ENCODE measurements at places on chromosomes 12 and 14. TPM values are rescaled to one million over a fixed set of nuclear protein-coding genes. Genes with fewer than 3 reads are reported as not detected.

DNA sequence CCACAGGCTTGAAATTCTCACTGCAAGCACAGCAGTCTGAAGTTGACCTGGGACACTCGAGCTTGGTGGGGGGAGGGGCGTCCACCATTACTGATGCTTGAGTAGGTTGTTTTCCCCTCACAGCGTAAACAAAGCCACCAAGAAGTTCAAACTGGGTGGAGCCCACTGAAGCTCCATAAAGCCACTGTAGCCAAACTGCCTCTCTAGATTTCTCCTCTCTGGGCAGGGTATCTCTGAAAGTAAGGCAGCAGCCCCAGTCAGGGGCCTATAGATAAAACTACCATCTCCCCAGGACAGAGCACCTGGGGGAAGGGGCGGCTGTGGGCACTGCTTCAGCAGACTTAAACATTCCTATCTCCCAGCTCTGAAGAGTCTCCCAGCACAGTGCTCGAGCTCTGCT is 31.7 kb upstream of the ST8SIA1 start:
- DNase-seq = no peak

DNA sequence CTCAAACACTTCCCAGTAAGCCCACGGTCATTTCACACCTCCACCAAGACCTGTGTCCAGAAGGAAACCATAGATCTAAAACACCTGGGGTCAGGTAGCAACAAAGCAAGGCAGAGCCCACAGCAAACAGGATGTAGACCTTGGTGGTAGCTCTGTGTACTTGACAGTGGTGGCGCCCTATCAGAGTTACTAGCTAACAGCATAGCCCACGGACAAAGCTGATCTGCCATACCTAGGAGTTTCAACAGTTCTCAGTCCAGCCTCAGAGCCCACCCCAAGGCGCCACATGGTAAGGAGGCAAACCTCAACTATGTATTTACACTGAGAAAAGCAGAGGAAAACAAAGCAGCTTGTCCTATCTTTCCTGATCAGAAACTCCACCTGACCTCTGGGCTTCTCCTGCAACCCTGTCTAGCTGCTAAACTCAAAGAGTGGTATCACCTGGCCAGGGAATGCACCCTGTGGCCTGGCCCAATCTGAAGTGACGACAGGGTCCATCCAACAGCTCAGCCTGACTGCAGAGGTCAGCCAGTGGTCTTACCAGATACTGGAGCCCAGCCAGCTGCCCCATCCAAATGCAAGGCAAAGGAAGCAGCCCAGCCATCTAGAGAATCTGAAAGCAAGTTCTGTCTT is 46.3 kb downstream of the STON2 start:
- no peak for DNase-seq

DNA sequence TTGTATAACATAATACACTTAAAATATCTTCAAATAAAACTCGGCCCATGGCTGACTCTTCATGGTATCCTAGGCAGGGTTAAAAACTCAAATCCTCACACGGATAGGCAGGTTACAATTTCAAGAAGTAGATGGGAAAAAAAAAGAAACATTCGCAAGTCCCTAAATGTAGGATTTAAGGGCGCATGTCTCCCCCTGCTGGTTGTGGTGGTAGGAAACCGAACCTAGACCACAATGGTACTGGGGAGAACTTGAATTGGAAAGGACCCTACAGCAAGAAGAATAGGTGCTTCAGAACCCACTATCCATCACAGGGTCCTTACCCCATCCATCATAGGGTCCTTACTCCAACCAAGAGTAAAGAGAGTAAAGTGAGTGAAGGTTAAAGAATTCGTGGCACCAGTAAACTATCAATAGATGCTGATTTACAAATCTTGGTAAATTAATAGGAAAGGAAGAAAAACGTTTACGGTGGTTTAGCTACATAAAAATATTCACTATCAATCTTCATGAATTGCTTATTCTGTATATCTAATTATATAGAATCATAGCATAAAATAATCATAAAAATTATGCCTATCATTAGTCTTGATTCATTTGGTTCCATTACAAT is 3.3 kb upstream of the CIPC start:
- peak; percentile 90 for DNase-seq

GRCh38 chr12:120775862-120776552 is 50.4 kb downstream of the ACADS start:
- DNase-seq = no peak

DNA sequence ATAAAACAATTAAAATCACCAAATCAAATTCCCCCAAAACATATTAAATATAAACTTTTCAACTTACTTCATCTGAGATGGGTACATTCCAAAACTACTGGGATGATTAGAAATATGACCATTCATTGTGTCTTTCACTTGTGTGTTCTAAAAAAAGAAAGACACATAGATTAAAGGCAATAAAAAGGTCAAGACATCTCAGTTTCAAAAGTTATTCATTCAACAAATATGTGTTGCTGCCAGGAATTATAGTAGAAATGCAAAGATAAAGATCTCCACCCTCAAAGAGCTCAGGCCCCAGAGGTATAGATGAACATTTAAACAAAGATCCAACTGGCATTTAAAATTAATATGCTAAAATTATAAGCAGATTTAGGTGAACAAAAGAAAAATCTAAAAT is 106.4 kb downstream of the EPS8 start:
- no peak for DNase-seq

GRCh38 chr12:43760396-43760795 is 1.6 kb downstream of the IRAK4 start:
- no peak for DNase-seq

GRCh38 chr14:32984241-32984930 is 45.7 kb downstream of the NPAS3 start:
- DNase-seq = no peak

DNA sequence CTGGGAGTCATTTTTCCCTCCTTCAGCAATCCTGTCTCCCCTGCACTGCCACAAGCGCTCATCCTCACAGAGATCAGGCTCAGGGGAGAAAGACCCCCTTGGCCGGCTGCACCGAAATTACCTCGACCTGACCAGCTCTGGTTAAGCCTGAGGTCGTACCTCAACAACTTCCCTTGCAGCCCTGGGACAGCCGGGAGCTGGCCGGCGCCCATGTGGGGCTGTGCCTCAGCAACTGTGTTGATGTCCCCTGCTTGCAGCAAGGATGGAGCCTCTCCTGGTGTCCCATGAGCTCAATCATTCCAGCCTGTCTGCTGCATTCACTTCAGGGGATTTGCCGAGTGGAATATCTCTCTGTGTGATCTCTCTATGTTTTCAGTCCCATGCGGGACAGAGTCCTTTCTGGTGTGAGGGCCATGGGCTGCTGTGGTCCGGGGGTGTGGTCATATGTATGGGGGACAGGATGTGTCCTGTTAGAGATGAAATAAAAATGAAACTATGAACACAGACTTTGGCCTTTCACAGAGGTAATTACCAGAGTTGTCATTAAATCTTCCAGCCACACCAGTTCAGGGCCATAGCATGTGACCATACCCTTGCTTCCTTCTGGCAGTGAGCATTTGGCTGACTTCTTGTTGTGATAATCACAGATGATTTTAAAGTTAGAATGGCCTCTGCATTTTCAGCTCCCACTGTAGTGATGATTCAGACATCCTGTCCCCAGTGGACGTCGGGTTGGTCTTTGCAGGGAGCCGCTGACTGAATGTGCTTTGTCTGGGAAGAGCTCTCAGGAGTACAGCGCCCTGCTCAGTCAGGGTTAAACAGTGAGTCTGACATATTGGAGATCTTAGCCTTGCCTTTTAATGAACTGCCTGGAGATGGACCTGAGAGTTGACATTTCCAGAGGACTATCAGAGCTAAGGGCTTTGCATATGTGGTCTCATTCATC is 405.9 kb downstream of the AACS start:
- no peak for DNase-seq

- DNase-seq = no peak
Observed at GRCh38 chr12:127150956-127151355, 1116.0 kb upstream of the TMEM132C start.

DNA sequence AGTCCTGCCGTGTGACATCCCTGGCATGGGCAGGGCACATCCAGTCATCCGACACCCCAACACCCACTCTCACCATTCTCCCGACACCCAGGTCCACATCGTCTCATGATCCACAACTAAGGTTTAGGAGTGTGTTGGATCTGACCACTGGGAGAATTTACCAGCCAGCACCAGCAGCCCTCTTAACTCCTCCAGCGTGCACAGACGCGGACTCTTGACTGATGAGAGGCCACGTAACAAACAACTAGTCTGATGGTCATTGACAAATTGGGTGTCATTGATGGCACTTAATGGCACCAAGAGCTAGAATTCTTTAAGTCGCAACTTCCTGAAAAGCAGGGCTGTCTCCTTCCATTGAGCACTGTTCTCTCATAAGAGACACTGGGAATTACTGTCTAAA is 203.0 kb upstream of the SFSWAP start:
- DNase-seq = no peak

DNA sequence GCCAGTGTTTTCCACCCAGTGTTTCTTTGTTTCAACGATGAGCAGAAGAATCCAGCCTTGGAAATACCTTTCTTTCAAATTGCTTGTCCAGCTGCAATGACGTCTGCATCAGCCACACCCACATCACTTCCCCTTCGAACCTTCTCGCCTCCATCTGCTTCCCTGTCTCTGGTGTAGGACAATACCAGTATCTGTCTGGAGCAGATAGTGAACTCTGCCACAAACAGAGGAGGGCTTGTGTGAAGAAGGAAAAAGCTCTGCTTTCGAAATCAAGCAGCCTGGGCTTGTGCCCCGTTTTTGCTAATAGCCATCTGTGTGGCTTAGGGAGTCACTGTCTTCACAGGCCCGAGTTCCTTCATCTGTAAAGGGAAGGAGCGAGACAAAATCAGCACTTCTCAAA is 415.4 kb downstream of the ZFP36L1 start:
- DNase-seq = peak; percentile 82

DNA sequence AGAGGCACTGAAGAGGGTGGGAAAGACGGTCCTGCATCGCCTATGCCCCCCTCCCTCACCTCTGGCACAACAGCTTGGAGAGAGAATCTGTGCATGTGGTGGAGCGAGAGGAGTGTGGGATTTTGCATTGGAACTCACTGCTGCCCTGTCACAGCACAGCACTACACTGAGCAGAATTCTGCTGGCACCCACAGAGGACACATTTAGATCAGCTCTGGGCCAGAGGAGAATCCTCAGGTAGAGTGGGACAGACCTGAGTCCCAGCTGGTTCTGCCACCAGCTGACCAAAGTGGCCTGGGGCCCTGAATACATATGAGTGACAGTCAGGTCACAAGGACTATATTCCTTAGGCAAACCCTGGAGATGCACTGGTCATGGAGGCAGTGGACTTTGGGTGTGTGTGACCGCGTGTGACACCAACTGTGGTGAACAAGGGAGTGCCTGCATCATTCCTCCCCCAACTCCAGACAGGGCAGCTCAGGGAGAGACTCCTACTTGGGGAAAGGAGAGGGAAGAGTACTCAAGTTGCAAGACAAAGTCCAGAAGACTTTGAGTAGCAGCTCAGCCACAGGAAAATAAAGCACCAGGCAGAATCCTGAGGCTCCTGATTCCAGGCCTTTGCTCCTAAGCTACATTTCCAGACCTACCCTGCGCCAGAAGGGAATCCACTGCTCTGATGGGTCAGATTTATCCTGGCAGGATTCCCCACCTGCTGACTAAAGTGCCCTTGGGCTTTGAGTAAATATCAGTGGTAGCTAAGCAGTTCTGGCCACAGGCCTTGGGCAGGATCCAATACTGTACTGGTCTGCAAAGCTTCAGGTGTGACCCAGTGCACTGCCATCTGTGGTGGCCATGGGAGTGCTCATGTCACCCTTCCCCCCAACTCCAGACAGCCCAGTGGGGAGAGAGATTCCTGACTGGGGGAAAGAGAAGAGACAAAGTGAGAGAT is 10.6 kb upstream of the ACOT1 start:
- no peak for DNase-seq

- DNase-seq = peak; percentile 71
Observed at GRCh38 chr12:69639400-69640016, 28.8 kb upstream of the LRRC10 start.

GRCh38 chr12:104494137-104494792 is 37.5 kb downstream of the CHST11 start:
- no peak for DNase-seq

GRCh38 chr12:114361545-114361944 is 44.4 kb downstream of the TBX5 start:
- DNase-seq = no peak

DNA sequence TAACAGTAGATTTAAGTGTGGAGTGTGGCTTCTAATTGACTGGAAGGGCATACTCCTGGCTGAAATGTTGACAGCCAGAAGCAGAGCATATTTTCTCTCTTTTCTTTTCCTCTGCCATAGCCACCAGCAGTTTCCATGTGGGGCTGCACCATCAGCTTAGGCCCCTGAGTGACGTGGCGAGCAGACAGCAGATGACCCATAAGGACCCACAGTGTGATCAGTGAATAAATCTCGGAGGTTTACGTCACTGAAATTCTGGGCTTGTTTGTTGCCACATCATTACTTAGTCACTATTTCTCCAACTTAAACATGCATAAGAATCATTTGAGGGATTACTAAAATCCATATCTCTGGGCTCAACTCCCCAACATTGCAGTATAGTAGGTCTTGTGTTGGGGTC is 549.7 kb upstream of the TMEM132C start:
- no peak for DNase-seq

GRCh38 chr12:66768293-66768692 is 89.4 kb upstream of the GRIP1 start:
- DNase-seq = no peak

DNA sequence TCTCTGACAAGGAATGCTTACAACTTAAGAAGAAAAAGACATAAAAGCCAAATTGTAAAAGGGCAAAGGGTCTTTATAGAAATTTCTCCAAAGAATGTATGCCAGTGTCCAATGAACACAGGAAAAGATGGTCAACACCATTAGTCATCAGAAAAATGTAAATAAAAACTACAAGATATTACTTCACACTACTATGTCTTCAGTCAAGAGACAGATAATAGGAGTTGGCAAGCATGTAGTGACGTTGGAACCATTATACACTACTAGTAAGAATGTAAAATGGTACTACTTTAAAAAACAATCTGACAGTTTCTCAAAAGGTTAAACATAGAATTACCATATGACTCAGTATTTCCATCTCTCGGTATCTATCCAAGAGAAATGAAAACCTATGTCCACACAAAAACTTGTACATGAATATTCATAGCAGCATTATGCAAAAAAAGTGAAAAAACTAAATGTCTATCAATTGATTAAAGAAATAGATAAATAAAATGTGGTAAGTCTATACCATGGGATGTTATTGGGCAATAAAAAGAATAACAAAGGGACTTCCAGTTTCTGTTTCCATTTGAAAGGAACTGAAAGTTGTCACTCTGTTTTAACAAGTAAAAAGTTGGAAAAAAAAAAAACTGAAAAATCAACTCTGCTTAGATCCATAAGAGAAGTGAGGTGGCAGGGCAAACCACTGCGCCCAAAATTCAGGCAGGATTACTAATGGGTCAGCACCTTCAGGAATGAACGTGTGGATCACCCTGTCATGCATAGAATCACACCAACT is 69.8 kb downstream of the ALG10B start:
- DNase-seq = no peak

Gene PLEKHH1
- total RNA-seq = 6.1 TPM

Gene GZMB
- total RNA-seq = 3.1 TPM

Gene PRMT5
- total RNA-seq = 44.6 TPM

Gene ETFBKMT
- 5.8 TPM for total RNA-seq

Gene FGFR1OP2
- 81.9 TPM for total RNA-seq

Gene LMNTD1
- not detected for total RNA-seq

Gene CLIP1
- 114 TPM for total RNA-seq
